ENCODE measurements at places on chromosomes 11 and 22. TPM values are rescaled to one million over a fixed set of nuclear protein-coding genes. Genes with fewer than 3 reads are reported as not detected.

The ZNF408 gene
- total RNA-seq, result 10.7 TPM

GRCh38 chr11:7321473-7322450 lies 70.1 kb downstream of the SYT9 start:
- H3K4me1 ChIP-seq, result peaks cover 18% of the 10 kb centered on the region
- H3K27ac ChIP-seq, result no peak overlapping the region
- no peak overlapping the region for H3K4me3 ChIP-seq
- H3K36me3 ChIP-seq, result no peaks in the 10 kb centered on the region
- H3K27me3 ChIP-seq, result no peaks in the 10 kb centered on the region

DNA sequence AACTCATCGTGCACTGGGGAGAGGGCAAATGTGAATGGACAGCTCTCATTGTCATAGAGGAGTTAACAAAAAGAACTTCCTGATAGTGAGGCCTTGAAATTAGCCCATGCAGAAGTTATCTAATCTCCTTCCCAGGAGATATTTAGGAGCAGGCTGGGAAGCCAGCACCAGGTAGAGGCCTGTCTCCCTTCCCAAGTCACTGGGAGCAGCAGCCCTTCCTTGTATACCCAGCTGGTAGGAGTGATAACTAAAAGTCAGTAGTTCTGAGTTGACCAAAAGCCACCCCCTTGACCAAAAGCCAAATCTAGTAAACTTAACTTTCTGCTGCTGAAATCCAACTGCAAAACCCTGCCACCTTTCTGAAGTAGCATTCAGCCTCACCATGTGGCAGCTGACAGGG lies 1.4 kb upstream of the BACE1-AS start:
- no peaks in the 10 kb centered on the region for H3K4me1 ChIP-seq
- no peak overlapping the region for H3K27ac ChIP-seq
- no peaks in the 10 kb centered on the region for H3K36me3 ChIP-seq
- no peaks in the 10 kb centered on the region for H3K27me3 ChIP-seq
- DNase-seq, result no peak

- no peak overlapping the region for H3K4me3 ChIP-seq
- no peak overlapping the region for H3K27ac ChIP-seq
- no peaks in the 10 kb centered on the region for H3K27me3 ChIP-seq
- peak; percentile 11 for DNase-seq
- H3K4me1 ChIP-seq, result peaks cover 3% of the 10 kb centered on the region
Measured at GRCh38 chr11:122634501-122634900, 21.0 kb upstream of the UBASH3B start.

The SFI1 gene
- 27.6 TPM for total RNA-seq

The HSPB2 gene
- total RNA-seq, result not detected

The TNRC6B gene
- 60.0 TPM for total RNA-seq

DNA sequence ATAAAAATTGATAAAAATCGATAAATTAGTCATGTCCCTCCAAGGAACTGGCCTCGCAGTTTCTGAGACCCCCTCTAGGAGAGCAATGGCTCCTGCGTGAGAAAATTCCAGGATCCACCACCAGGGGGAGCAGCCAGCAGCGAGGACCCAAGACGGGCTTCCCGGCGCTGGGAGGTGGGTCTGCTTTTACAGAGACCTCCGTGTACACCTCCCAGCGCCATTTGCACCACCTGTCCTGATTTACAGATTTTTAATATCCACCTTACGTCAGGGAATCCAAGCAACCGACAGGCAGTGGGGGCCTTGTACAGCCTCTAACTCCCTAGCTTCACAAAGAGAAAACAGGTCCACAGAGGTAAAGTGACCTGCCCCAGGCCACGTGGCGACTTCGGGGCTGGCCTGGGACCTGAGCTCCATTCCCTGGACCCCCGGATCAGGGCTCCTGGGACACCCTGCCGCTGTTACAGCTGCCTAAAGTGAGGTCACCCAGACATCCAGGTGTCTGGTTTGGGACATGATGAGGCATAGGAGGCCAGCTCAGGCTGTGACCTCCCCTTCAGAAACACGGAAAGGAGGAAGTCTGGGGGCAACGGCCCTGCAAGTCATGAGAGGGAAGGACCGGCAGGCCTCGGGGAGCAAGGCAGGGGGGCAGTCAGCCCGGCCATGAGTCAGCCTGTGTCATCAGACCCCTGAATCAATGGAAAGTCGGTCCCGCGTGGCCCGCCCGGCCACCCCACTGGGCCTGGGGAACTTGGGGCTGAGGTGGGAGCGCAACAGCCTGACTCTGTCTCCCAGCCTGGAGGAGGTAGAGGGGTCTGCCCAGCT lies 3.5 kb downstream of the OSM start:
- H3K27me3 ChIP-seq, result peaks cover 4% of the 10 kb centered on the region
- H3K4me1 ChIP-seq, result peaks cover under 1% of the 10 kb centered on the region
- no peak overlapping the region for H3K4me3 ChIP-seq
- H3K27ac ChIP-seq, result no peak overlapping the region
- peak; percentile 89 for DNase-seq
- H3K36me3 ChIP-seq, result no peaks in the 10 kb centered on the region

GRCh38 chr22:19983741-19984140 lies 32.9 kb downstream of the ARVCF start:
- peaks cover 10% of the 10 kb centered on the region for H3K4me1 ChIP-seq
- H3K4me3 ChIP-seq, result no peak overlapping the region
- H3K27ac ChIP-seq, result no peak overlapping the region
- no peaks in the 10 kb centered on the region for H3K36me3 ChIP-seq

DNA sequence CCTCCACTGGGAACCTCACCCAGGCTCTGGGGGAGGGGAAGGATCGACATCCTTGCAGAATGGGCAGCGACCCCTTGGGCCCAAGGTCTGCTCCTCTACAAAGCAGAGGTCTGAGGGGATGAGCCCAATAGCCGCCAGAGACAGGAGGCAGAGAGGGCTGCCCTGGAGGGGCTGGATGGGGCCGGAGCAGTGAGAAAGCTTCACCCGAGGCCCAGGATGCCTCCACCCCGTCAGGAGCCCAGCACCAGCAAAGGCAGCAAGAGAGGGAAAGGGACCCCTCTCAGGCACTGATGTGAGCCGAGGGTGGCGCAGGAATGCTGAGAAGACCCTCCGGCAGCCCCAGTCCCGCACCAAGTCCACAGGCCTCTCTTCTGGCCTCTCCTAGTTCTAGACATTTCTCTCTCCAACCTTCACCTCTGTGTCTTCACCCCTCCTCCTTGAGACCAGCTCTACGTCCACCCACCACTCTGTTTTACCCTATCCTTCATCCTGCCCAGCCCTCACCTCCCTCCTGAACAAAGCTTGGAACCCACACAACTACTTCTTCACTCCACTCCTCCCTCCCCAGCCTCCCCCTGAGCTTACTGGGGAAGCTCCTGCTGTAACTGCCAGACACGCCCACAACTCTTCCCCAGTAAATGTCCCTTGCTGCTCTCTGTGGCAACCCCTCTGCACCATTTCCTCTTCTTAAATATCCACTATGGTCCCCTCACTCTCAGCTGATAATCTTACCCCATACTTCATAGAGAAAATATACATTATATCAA lies 131.9 kb downstream of the MPPED1 start:
- H3K4me1 ChIP-seq, result no peaks in the 10 kb centered on the region
- H3K27ac ChIP-seq, result no peak overlapping the region
- no peaks in the 10 kb centered on the region for H3K36me3 ChIP-seq

The NAALADL1 gene
- total RNA-seq, result 3.0 TPM

DNA sequence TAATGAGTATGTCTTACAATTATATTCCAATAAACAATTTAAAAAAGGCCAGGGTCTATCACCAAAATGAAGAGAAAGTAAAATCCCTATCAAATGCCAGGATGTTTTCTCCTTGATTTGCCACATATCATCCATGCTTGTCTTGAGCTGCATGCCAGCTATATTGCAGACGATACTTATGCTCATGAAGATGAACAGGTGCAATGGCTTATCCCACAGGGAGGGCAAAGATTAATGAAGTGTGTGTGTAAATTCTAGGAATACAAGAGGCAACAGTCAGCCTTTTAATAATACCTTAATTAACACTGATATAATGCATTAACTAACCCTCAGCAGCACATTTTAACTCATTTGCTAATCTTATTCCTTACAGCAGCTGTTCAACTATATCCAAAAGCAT lies 850.5 kb downstream of the KCNA4 start:
- no peaks in the 10 kb centered on the region for H3K27me3 ChIP-seq
- no peak overlapping the region for H3K27ac ChIP-seq
- no peaks in the 10 kb centered on the region for H3K4me1 ChIP-seq
- no peak for DNase-seq
- H3K36me3 ChIP-seq, result no peaks in the 10 kb centered on the region

DNA sequence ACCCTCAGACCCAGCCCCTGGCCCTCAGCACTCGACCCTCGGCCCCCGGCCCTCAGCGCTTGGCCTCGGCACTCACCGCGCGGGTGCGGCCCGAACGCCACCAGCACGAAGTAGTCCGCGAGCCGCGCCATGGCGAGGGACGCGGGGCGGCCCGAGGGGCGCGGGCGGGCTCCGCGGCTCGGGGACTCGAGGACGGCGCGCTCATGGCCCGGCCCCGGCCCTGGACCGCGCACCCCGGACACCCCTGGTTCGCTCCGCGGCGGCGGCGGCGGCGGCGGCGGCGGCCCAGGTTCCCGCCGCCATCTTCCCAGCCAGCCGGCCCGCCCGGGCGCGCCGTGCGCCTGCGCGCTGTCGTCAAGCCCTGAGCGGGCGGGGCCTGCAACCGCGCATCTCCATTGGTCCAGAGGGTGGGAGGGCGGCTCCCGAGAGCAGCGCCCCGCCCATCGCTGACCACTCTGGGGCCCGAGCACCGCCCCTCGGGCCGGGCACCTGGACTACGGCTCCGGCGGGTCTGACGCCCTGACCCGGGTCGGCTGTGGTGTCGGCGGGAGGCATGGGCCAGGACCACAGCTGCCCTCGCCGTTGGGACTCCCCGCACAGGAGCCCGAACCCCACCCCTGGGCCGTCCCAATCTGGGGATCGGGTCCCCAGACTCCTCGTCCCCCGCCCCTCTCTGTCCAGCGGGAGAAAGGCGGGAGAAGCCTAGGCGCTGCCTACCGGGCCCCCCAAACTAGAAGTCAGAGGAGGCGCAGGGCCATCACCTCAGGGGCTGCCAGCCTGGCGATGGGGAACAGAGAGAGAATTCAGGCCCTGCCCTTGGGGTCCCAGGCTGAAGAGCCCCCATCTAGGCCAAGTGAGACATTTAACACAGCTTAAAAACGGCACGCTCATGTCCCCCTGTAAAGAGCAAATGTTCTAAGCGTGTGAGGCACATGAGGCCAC lies at the start of gene SBF1:
Gene SBF1, minus strand, starts transcription at position 326 of the 942 bp plus-strand sequence. Its CDS starts 195 bp downstream, at position 131.
- peaks cover 14% of the 10 kb centered on the region for H3K27me3 ChIP-seq
- DNase-seq, result peak; percentile 98
